ENCODE measurements at places on chromosomes 2 and 18.
A peak's percentile ranks its signal among the peaks of the same experiment; 100 is the strongest.

DNA sequence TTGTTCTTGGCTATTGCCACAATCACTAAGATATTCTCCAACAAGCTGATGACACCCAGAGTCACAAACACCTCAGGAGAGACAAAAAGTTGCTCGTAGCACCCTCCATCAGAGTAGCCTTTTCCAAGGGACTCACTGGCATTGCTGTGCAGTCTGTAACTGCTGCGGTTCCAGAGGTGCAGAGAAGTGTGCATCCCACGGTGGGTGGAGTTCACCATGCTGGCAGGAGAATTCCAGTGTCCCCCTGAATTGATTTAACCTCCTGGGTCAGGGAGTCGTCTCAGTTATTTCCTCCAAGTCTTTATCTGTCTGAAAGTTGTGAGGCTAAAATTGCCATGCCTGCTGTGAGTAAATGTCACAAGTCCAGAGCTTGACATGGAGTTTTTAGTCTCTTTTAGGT lies 443 bp downstream of the MC4R start:
- no peak for DNase-seq

GRCh38 chr2:209726311-209726710 lies 45.3 kb upstream of the UNC80 start:
- DNase-seq = no peak

GRCh38 chr2:205883965-205884364 lies 201.7 kb downstream of the NRP2 start:
- DNase-seq = peak; percentile 26

DNA sequence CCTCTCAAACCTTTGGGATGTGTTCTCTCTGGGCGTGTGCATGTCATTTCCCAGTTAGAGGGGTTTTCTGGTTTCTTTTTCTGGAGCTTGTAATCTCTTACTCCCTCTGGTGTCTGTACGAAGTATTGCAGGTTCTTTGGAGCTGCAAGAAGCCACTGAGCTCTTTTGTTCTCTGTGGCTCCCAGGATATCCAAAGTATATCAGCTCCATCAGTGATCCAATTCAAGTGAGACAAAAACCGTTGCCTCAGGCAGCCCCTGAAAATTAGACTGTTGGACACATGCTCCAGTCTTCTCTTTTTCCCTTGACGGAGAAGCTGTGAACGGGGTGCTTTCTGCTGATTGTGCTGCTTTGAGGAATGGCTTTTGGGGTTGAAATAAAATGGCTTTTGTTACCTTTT lies 59.0 kb upstream of the LDLRAD4 start:
- DNase-seq = peak; percentile 21
